ENCODE measurements at places on chromosomes 1 and 21.

DNA sequence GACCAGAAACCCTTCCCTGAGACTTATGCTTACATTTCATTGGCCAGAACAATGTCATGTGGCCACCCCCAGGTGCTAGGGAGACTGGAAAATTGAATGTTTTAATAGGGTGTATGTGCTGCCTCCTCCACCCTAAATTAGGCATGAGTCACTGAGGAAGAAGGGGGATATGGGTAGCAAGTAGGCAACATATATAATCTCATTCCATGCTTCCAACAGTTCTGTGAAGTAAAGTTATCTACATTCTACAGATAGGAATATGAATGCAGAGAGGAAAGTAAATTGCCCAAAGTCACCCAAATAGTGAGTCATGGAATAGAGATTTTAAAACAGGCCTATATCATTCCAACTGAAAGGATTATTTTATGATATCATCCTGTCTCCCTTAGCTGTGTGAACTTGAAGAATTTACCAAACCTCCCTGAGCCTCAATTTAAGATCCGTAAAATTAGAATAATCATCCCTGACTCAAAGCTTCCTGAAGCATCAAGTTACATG is 168.6 kb upstream of the FGGY start:
- DNase-seq: no peak

GRCh38 chr1:157878059-157878458 is 36.5 kb upstream of the CD5L start:
- DNase-seq: no peak

- no peak for DNase-seq
These were observed 27.9 kb downstream of the LRRC8B start for GRCh38 chr1:89552471-89553081.

GRCh38 chr1:220887520-220888416 is 8.5 kb downstream of the HLX start:
- no peak for DNase-seq

DNA sequence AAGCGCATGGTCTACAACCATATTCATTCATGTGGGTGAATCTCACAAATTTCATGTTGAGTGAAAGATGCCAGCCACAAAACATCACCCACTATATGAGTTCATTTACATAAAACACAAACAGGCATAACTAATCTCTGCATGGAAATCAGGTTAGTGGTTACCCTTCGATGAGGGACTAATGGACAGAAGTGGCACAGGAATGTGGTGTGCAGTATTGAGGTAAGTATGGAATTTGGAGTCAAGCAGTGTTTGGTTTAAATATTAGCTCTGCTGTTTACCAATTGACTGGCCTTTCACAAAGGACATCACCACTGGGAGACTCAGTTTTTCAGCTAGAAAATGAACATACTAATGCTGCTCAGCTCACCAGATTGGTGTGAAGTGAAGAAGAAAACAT is 24.2 kb downstream of the CCDC185 start:
- no peak for DNase-seq

DNA sequence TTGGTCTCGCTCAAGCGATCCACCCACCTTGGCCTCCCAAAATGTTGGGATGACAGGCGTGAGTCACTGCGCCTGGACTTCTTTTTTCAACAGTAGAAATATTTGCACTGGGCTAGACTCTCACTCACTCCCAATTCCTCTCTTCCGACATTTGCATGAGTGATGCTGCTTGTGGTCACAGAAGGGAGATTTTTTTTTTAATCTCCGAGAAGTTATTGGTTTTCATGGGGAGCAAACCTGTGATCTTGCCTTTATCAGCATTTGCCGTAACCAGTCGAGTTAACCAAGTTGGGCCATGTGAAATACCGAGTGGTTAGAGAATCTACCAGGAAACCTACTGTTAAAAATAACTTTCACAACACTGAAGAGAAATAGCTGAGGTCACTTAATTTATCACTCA is 21.1 kb downstream of the ERG start:
- DNase-seq: no peak

Measured in stimulated activated CD8-positive, alpha-beta memory T cell treated with anti-CD3 and anti-CD28 coated beads, Interleukin-7, amount 100 ng/mL, for 1 hour (primary cell).